Anterior cingulate cortex (tissue), 58 donors: ENCODE measurements at places on chromosomes 6 and 20.

DNA sequence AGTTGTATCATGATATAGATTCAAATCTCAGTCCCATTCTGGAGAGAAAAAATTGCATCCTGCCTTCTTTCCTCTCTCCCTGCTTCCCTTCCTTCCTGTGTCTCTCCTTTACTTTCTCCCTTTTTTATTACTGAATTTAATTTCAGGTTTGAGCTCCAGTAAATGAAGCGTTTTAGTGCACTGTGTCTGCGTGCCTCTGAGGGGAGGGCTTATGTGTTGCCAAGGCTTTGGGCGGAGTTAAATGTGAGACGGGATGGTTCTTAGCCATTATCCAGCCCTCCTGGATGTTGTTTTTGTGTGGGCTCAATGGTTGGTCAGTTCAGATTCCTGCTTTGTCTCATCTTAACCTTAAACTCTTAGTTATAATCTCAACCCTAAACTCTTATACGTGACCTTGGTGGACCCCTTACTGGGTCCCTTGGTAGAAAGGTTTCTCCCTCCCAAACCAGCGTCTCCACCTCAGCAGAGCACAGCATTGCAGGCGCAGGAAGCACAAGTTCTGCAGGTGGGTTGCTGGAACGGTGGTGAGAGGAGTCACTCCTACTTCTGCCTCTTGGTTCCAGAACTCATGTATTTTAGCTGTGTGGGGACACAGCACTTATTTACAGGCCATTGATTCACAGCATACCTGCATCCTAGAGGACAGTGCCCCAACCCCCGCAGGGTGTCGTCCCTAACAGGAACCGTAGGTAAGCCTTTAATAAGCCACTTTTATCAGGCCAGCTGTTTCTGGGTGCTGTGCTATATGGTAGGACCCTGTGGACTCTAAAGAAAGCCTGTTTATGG is 68.5 kb downstream of the DNAH8 start:
- DNase-seq, result no peak

DNA sequence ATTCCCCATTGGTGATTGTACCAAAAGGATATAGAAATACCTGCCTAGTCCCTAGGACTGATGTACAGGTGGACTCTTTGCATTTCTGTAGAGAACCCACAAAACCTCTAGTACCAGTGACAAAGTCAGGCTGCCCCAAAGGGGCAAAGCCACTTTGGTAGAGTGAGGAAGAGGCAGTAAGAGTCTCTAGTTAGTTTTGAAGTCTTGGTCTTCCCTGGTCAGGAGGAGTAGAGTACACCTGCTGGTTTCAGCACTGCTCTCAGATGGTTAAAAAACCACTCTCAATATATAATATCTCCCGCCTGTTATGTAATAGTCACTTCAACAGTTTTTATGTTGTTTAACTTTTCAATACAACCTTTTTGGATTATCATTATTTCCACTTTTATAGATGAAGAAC is 344.9 kb downstream of the CDKAL1 start:
- DNase-seq, result no peak

DNA sequence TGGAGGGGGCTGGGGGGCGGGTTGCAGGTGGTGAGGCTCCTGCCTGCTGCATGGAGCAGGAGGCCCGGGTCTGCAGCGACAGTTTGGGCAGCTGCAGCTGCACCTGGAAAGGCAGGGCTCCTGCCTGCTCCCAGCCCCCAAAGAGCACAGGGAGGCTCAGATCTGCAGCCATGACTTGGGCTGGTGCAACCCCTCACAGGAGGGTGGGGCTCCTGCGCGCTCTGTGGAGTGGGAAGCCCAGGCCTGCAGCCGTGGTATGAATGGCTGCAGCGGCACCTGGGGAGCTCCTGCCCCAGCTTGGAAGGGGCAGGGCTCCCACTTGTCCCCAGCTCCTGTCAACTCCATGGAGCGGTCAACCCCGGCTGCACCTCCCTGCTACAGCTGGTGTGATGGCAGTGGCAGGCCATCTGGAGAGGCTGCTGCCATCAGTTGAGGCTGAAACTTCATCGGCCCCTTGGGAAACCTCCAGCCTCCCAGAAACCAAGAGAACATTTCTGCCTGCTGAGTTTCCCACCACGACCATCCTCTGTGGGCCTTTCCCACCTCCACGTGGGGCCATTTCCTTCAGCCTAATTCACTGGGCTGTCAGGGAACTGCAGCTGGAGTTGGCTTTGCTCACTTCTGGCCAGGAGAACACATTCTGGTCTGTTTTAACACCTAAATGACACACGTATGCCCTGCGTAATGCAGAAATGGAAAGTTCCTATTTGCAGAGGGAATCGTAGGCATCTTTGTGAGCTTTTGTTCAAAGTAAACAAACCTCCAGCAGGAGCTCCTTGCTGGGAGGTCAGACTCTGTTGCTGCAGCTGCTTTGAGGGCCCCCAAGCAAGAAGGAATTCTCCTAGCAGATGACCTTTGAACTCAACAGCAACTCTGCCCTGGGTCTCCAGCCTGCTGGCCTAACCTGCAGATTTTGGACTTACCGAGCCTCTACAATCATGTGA is 429.0 kb downstream of the PREX1 start:
- DNase-seq, result no peak

DNA sequence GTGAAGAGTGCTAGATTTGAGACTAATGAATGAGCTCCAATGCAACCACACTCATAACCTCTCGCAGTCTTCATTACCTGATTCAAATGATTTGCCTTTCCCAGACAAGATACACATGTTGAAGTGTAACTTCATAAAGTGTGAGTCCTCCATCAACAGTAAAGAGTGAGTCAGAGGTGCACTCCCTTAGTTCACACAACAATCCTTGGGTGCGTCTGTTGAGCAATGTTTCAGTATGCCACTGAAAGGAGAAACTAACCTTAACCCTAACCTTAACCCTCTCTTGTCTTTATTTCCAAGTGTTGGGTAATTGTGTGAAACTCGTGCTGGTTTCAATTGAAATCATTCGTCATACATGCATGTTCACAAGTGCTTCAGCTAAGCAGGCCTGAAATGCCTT is 21.0 kb upstream of the RIN2 start:
- no peak for DNase-seq

- DNase-seq, result no peak
Measured at GRCh38 chr20:38579219-38579910, 1.6 kb upstream of the ADIG start.

GRCh38 chr6:55604021-55604420 is 25.0 kb upstream of the HMGCLL1 start:
- no peak for DNase-seq

GRCh38 chr6:47163536-47163935 is 121.4 kb upstream of the ADGRF1 start:
- DNase-seq, result no peak

DNA sequence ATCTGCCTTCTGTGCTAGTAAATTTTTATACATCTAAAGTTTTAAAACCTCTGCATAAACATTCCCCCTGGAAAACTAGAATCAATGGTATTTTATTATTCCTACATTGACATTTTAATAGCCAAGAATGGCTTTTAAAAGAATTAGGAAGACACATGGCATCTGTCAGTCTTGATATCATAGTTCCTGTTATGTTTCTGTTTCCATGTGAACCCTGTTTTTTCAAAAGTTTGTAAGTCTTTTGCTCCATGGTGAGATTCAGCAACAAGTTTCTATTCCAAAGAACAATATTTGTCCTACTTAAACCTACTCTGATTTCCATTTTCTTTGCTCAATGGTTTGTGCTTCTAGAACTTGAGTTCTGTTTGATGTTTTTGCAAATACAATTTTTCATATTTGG is 95.2 kb downstream of the PLEKHG1 start:
- no peak for DNase-seq

- no peak for DNase-seq
Measured at GRCh38 chr6:101832371-101832770, 438.9 kb downstream of the GRIK2 start.

GRCh38 chr6:111530667-111531066 is 47.6 kb upstream of the REV3L start:
- DNase-seq, result no peak

DNA sequence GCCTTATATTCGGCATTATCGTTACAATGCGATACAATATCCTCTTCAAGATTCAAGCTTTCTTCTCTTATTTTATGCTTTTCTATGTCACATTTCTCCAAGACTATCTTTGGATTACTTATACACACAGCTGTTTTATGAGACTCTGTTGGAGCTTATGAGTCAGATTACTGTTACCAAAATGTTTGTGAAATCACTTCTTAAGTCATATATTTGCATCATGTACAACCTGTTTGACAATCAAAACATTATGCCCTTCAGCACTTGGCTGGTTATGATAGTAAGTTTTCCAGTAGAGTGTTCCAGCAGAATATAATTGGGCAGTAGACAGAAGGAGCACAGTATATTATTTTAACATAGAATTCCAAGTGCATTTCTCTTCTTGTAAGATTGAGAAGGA is 35.2 kb downstream of the BMP6 start:
- no peak for DNase-seq

- DNase-seq, result no peak
Measured at GRCh38 chr6:121794630-121795029, 359.2 kb downstream of the GJA1 start.

GRCh38 chr6:28161410-28162079 is 19.9 kb downstream of the ZKSCAN8 start:
- peak; percentile 18 for DNase-seq
